ENCODE measurements at places on chromosomes 7 and 10.

GRCh38 chr10:121833387-121833786 lies 94.4 kb downstream of the ATE1 start:
- no peak for ATAC-seq

DNA sequence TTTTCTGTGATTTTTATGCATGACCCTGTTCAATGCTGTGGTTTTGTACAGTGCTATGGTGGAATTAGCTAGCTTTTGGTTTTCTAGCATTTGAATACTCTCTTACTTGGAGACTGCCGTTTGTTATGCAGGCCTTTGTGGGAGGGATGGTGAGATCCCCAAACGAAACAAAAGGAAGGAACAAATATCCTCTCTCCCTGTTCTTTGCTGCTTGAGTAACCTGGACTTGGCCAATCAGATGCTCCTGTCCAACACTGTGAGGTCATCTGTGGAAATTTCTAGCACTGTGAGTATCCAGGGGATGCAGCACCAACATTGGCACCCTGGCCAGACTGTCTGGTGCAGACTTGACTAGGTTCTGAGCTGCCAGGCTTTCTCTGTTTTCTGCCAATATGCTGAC lies 314.4 kb downstream of the ANKRD30A start:
- no peak for ATAC-seq

GRCh38 chr7:79410345-79410744 lies 43.1 kb downstream of the MAGI2 start:
- ATAC-seq = no peak

DNA sequence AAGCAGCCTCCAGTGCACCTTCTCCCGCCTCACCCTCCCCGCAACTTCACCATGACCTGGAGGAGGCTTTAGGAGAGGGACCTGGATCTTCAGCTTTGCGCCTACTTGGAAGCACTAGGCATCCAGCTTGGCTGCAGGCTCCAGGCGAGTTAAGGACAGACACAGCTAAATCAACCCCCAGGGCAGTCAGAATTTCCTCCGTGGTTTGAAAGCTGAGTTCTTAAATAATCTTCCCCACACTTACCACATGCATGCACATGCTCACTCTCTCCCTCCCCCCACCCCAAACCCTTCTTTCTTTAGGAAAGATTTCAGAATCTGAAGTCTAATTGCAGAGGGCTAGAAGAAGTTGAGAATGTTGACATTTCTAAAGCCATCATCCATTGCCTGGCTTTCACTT lies 36.7 kb upstream of the LRRC4 start:
- no peak for ATAC-seq

DNA sequence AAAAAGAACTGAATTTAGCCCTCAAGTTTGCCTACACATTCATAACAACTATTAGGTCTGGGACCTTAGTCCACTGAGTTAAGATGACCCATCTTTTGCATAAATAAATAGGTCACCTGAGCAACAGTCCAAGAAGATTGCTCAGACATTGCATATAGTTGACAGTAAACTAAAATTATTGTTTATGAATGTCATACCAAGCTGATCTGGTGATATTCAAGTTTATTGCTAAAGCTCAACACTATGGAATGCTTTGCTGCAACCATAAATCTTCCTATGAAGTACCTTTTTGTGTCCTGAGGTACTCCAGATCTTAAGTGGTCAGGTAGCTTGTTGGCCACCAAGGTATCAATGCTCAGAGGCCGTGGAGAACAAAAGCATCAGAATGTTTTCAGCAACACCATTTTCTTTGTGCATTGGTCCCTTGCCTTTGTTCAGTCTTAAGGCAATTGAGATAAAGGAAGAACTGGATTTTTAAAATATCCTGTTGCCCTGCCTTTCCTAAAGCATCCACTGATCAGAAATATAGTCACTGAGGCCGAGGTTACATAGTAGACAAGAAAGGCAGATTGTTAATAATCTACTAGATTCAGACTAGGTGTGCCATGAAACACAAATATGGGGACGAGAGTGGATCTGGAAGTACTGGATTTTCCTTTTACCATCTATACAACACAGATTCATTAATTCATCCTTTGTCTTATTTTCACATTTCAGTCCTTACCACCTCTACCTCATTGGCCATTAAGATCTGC lies 321.3 kb downstream of the PTEN start:
- no peak for ATAC-seq

GRCh38 chr10:43781480-43782361 lies 133.0 kb upstream of the ZNF32 start:
- no peak for ATAC-seq

GRCh38 chr7:101860316-101861217 lies 43.1 kb downstream of the CUX1 start:
- no peak for ATAC-seq

GRCh38 chr7:92417913-92418312 lies 29.4 kb upstream of the GATAD1 start:
- ATAC-seq = no peak

GRCh38 chr10:35451151-35452016 lies 115.1 kb downstream of the CCNY start:
- no peak for ATAC-seq

GRCh38 chr10:8438603-8439002 lies 384.1 kb downstream of the GATA3 start:
- no peak for ATAC-seq

Data from SK-N-SH treated with all-trans-retinoic acid at 6 μM for 48 hours (cell line).